ENCODE measurements at places on chromosomes 1 and 21.
A peak's percentile ranks its signal among the peaks of the same experiment; 100 is the strongest.

GRCh38 chr1:19811206-19811851, 3.8 kb downstream of the RNF186 start:
- DNase-seq = no peak

DNA sequence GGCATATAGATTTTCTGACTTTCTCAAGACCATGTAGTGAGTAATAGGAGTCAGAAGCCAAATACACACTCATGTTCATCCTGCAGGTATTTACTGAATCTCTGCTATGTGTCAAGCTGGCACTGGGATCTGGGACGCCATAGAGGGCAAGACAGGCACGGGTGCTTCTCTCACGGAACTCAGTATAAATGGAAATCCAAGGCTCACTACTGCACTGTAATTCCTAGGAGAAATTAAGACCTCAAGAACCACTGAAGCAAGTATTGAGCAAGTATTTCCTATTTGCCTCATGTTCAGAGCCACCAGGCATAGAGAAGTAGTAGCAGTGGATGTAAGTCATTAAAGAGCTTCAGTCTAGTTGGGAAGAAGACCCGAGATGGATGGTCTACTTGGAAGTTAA, 38.9 kb downstream of the EIF2D start:
- DNase-seq = no peak

- no peak for DNase-seq
Measured at GRCh38 chr1:242568666-242569065, 44.2 kb upstream of the PLD5 start.

DNA sequence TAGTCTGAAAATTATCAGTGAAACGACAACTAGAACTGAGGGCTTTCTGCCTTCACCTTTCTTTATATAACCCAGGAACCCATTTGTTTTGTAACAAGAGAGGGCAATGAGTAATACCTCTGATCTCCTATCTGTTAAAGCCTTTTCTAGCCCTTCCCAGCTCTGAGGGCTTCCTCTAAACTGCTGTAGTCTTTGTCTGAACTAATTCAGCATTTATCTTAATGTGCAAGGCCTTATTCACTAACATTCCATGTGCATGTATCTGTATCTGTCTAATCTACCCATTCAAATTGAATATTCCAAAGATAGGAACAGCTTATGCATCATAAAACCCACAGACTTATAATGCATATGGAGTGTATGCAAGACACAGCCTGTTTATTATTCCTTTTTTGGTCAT, 167.1 kb downstream of the LYPLAL1 start:
- DNase-seq = no peak

GRCh38 chr1:239483391-239483790, 97.0 kb downstream of the CHRM3 start:
- DNase-seq = no peak

GRCh38 chr1:3238703-3239278, 169.8 kb downstream of the PRDM16 start:
- no peak for DNase-seq

- DNase-seq = no peak
Measured at GRCh38 chr1:223088713-223089240, 54.3 kb downstream of the TLR5 start.

DNA sequence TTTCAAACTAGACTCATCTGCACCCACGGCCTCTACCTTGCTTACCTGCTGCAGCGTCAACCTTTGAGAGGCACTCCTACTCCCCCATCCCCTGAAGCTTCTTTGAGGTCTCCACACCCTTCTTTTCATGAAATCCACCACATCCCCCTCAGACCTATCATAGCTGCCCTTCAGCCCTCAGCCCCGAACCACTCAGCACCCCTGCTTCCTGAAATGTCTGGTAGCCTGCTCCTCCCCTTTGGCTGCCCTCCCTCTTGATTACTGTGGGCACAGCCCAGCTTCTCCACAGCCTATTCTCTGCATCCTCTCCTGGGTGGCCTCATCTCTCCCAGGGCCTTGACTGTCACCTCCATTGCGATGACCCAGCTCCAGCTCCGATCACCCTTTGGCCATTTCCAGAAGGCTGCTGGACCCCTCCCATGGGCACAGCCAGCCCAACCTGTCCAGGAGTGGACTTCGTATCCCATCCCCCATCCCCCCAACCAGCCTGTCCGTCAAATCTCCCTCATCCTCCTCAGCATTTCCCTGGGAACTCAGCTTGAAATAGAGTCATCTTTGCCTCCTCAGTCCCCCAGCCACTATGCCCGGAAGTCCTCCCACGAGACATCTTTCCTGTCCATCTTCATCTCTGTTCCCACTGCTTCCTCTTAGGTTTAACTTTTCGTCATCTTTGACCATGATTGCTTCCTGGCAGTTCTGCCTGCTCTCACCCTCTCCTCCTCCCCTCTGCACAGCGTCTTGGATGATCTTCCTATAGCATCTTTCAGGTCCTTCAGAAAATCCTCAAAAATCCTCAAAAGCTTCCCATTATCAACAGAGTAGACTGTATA, 6.1 kb upstream of the ADORA1 start:
- DNase-seq = no peak

DNA sequence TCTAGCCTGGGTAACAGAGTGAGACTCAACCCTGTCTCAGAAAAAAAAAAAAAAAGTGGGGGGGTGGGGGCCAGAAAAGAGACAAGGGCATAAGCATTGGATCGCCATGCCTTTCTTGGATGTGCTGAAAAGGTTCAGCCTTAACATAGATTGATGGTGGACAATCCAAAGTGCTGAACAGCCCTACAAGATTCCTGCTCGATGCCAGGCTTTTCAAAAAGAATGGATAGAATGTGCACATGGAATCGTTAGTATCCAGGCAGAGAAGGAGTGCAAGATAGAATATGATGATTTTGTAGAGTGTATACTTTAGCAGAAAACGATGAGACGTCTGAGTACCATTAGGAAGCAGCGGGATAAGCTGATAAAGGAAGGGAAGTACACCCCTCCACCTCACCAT, 10.9 kb upstream of the COA7 start:
- no peak for DNase-seq

- no peak for DNase-seq
Measured at GRCh38 chr1:243364866-243365265, 109.0 kb downstream of the SDCCAG8 start.

GRCh38 chr1:209751627-209752231, 4.1 kb upstream of the TRAF3IP3 start:
- peak; percentile 62 for DNase-seq

GRCh38 chr1:35320937-35321336, 52.4 kb downstream of the ZMYM4 start:
- DNase-seq = no peak

All from large intestine (tissue), 12 donors.